ENCODE measurements at places on chromosomes 7 and 10.

DNA sequence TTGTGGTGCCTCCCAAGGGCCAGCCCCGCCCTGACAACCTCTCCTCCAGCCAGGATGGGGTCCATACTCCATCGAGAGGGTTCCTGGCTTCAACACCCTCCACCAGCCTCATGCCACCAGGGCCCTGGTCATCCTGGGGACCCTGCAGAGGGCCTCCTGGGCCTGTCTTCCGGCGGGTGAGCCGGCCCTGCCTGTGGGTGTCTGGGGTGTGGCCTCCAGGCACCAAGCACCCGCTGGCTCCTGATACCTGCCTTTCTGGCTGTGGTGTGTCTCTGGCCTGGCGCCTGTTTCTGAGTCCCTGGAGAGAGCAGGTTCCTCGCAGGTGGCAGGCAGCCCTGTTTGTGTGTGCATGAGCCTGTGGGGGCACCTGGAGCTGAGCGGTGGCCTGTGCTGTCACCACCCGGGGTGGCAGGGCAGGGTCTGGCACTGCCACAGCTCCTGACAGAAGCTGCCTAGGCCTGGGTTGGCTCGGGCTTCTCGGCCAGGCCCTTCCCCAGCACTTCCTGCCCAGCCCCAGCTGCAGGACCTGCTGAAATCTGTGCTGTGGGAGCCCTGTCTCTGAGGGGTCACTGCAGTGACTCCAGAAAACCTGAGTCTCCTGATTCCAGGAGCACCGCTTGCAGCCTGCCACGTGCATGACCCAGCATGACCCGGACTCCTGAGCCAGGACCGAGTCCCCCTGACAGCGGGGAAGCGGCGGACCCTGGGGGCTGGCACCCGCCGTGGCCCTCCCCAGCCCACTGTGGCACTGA is 18.4 kb downstream of the ADAM8 start:
- no peak for DNase-seq

GRCh38 chr7:41403291-41403690 is 299.6 kb downstream of the INHBA start:
- no peak for DNase-seq

- DNase-seq, result no peak
Measured at GRCh38 chr10:113420733-113421675, 131.8 kb upstream of the HABP2 start.

DNA sequence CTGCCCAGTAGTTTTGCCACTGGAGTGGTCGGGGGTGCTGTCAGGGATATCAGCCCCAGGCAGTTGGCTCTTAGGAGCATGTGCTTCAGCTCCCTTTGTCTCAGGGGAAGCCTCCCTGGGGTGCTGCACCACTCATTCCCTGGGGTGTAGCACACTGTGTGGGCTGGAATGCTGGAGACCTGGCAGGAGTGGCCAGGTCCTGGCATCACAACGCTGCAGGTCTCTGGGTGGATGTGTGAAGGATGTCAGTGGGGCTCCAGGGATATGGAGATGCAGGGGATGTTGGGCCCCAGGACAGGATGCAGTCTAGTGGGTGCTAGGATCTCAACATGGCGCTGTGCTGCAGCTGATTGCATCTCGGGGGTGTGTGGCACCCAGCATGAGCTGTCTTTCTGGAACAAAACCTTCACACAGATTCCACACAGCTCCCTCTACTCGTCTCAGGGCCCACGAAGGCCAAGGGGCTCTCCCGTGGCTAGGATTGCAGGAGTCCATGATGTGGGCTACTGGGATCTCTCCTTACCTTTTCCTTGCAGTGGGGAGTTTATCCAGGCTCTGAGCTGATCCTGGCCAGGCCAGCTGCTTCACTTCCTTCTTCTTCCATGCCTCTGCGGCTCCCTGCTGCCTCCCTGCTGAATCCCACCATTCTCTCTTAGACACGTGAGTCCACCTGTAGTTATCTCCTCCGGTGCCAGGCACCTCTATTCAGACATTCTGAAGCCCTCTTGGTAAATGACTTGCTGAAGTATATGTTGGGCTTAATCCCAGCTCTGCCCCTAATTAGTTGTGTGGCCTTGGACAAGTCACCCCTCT is 295.1 kb downstream of the RPS24 start:
- DNase-seq, result no peak

GRCh38 chr7:3591944-3592343 is 290.9 kb downstream of the SDK1 start:
- no peak for DNase-seq

- no peak for DNase-seq
Measured at GRCh38 chr7:147578196-147578595, 1012.4 kb upstream of the C7orf33 start.

DNA sequence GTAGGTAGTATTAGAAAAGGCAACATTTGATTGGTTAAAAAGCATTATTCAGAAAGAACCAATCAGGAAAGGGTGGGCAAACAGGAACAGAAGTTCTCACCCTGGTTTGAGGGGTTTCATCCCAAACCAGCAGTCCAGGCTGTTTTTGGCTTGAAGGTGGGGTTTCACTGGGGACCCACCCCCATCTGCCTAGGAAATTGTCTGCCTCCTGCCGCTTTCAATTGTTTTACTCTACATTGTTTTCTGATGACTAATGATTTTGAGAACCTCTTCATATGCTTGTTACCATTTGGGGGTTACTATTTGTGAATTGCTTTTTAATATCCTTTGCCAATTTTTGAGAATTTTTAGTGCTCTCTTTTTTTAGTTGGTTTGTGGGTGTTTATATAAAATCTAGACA is 3.3 kb upstream of the PCBD1 start:
- no peak for DNase-seq

GRCh38 chr10:5871596-5871995 is 18.1 kb downstream of the ANKRD16 start:
- DNase-seq, result no peak

GRCh38 chr7:55470261-55470660 is 102.0 kb downstream of the VOPP1 start:
- DNase-seq, result no peak

GRCh38 chr10:50788951-50789945 is 49.5 kb downstream of the ASAH2B start:
- peak; percentile 26 for DNase-seq

DNA sequence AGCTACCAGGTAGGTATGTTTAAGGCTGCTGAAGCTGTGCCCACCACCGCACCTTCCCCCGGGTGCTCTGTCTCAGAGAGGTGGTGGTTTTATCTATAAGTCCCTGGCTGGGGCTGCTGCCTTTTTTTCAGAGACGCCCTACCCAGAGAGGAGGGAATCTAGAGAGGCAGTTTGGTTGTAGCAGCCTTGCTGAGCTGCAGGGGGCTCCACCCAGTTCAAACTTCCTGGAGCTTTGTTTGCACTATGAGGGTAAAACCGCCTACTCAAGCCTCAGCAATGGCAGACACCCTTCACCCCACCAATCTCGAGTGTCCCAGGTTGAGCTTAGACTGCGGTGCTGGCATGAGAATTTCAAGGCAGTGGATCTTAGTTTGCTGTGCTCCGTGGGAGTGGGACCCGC is 43.6 kb upstream of the CYP2C18 start:
- DNase-seq, result no peak

DNA sequence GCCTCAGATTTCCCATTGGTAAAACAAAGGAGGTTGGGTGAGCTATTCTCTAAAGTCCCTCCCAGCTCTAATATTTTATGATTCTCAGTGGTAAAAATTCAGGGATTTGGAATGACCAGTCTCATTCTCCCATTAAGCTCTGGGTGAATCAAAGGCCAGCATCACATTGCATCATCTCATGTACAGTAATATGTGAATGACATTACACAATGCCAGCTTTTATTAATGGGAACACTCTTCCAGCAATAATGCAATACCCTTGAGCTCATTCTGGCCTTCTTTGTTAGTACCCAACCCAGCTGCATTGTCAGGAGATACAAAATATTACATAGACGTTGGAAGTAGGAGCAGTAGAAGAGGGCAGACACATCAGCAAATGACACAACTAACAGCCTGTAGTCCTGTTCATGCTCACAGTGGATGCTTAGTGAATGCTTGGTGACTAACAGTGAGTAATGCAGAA is 100.0 kb upstream of the EGR2 start:
- no peak for DNase-seq

- DNase-seq, result no peak
Measured at GRCh38 chr7:68571286-68571685, 1027.0 kb upstream of the AUTS2 start.

- no peak for DNase-seq
Measured at GRCh38 chr10:11424456-11425295, 186.8 kb downstream of the USP6NL start.

- no peak for DNase-seq
Measured at GRCh38 chr7:146115851-146116520, 615 bp upstream of the CNTNAP2 start.

DNA sequence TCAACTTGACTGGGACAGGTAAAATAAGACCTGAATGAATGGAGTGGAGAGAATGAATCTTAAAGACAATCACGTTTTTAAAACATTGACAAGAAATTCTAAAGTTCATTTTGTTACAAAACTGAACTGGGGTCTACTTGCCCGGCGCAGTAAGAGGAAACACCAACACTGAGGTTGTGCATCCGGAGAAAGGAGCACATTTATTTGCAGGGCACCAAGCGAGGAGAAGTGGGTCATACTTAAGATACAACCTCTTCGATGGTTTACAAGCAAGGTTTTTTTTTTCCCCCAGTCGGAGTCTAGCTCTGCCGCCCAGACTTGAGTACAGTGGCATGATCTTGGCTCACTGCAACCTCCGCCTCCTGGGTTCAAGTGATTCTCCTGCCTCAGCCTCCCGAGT is 3.4 kb upstream of the REPIN1 start:
- DNase-seq, result no peak

DNA sequence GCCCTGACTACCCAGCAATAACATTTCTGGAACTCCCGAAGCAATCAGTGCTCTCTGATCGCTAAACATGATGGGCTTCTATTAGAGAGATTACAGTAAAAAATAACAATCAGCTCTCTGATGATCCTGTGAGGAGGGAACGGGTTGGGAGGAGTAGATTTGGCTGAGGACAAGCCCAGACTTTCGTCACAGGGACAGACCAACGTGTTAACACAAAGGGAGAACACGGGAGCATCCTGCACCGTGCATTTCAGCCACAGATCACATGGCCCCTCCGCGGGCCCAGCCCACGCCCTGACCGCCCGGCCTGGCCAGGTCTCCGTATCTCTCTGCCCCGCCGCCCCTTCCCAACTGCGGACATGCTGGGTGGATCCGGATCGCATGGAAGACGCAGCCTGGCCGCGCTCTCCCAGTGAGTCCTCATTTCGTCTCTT is 95.0 kb upstream of the AGBL3 start:
- peak; percentile 75 for DNase-seq

DNA sequence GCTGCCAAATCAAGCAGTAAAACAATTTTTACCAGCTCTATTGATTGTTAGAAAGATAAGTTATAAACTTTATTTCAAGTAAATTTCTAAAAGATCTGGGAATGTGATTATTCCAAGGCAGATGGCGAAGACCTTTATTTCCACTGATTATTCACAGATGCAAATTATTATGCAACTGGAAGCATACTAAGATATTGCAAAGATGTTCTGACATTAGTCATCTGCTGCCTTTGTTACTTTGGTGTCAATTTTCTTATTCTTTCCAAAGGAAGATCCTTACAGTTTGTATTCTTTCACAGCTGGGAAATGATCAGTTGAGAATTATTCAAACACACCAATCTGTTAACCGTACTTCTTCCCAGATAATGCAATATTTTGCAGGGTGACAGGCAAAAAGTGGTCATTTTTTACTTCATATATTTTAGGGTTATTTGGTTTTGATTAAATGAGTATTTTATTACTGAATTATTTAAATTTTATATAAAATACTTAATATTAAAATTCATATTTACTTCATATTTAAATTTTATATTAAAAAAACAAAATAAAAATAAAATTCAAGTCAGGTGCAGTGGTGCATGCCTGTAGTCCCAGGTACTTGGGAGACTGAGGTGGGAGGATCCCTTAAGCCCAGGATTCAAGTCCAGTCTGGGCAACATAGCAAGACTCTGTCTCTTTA is 171.3 kb downstream of the FZD1 start:
- no peak for DNase-seq

GRCh38 chr7:150961510-150962289 is 16.4 kb downstream of the KCNH2 start:
- DNase-seq, result no peak

GRCh38 chr7:54788664-54789063 is 29.7 kb upstream of the SEC61G start:
- DNase-seq, result peak; percentile 43

DNA sequence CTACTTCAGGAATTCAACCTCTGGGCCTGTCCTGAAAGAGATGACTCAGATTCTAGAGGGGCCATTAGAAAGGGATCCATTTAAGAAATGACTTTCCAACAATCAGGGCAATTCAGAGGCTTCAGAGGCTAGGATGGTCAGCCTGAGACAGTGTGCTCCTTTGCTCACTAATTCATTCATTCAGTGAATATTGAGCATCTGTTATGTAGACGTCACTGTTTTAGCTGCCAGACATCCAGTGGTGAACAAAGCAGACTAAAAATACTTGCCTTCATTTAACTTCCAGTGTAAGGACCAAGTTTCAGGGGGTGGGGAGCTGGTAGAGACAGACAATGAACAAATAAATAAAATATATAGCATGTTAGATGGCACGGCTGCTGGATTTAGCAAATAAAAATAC is 1.6 kb downstream of the KIAA1217 start:
- no peak for DNase-seq

DNA sequence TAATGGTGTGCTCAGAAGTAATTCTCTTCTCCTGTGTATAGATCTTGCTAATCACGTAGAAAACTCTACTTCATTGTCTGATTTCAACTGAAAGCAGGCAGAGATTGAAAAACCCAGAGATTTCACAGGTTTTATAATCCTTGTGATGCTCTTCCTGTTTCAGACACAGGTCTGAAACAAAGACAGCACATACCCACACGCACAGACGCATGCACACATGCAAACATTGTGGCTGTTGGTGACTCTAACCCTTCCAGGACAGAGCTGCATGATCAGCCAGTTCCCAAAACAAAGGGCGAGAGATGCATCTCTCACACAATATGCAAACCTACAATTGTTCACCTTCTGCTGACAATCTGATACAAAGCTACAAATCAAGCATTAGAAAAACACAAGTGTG is 11.1 kb upstream of the TFEC start:
- no peak for DNase-seq

DNA sequence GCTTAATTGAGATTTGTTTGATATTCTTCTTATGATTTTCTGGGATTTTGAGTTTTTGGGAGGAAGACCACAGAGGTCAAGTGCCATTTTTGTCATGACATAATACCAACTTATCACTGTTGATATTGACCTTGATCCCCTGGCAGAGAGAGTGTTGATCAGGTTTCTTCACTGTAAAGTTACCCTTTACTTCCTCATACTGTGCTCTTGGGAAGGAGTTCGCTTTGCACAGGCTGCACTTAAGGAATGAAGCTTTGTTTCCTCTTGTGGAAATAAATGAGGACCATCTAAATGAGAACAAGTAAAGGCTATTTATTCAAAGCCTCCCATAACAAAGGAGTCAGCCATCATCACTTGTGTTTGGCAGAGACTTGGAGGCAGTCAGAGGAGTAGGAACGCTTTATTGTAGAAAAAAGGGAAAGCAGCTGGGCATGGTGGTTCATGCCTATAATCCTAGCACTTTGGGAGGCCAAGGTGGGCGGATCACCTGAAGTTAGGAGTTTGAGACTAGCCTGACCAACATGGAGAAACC is 16.1 kb downstream of the ST7 start:
- DNase-seq, result no peak
